Activated T-helper 2 cell treated with anti-CD3 and anti-CD28 coated beads, Interferon-gamma antibody, Interleukin-2, Interleukin-4, amounts not matched to agents 10 μg/mL and 5 μg/mL and 100 μg/mL, durations not matched to agents 14 hours and 24 hours and 36 hours (primary cell): ENCODE measurements at places on chromosomes 4 and X.

DNA sequence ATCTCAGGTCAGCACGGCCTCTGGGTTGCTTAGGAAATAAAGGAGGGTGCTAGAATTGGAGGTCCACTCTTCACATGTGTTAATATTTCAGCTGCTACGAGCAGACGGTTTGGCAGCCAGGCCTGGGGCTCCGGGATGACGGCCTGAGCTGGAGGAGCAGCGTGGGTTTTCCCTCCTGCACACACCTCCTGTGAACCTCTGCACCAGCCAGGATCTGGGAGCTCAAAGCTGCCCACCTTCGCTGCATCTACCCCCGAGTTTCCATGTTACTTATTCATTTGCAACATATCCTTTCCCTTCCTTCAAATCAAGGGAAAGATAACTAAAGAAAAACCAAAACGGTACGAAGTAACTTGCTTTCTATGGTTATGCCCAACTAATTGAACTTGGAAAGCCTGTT lies 13.6 kb downstream of the STOX2 start:
- DNase-seq, result no peak

GRCh38 chrX:47199286-47199685 lies 5.7 kb downstream of the UBA1 start:
- DNase-seq, result no peak

- no peak for DNase-seq
Measured at GRCh38 chrX:8868906-8869305, 67.7 kb upstream of the FAM9A start.

DNA sequence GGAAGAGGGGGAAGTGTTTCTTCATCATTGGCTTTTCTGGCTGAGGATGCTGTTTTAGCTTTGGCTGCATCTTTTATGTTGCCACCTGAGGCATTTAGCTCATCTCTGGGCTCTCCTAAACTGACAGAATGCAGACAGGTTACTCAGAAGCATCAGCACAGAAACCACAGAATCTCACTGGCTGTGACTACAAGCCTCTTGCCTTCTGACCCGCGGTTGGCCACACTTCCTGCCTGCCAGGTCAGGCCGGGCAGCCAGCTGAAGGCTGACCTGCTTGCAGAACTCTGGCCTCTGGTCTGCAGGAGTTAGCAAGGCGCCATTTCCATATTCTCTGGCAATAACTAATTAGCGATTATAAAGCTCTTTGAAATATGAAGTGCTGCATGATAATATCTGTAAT lies 366.5 kb downstream of the MID1IP1 start:
- DNase-seq, result peak; percentile 16

GRCh38 chrX:68409194-68409593 lies 24.1 kb downstream of the OPHN1 start:
- DNase-seq, result no peak

DNA sequence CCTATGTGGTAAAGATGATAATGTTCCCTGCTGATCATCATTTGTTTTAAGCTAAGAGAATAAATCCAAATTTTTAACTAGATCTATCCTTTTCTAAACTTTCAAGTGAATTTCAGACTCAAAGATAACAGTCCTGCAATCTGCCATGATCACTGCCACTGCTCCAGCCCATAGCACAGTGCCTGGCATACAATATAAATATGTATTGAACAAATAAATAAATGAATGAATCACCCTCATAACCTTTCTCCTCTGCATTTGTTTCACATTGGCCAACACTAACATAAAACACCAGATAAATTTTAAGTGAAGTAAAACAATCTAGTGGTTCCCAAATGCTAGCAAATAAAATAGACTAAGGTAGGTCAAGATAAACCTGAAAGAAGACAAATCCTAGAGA lies 439.0 kb downstream of the GPM6A start:
- DNase-seq, result no peak

DNA sequence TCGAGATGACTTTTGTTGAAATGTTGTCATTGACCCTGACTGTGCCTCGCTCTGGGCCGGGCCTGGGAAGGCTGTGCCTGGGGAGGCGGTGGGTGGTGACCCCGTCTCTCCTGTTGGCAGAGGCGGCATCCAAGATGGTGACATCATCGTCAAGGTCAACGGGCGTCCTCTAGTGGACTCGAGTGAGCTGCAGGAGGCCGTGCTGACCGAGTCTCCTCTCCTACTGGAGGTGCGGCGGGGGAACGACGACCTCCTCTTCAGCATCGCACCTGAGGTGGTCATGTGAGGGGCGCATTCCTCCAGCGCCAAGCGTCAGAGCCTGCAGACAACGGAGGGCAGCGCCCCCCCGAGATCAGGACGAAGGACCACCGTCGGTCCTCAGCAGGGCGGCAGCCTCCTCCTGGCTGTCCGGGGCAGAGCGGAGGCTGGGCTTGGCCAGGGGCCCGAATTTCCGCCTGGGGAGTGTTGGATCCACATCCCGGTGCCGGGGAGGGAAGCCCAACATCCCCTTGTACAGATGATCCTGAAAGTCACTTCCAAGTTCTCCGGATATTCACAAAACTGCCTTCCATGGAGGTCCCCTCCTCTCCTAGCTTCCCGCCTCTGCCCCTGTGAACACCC lies 36.4 kb downstream of the HTRA3 start:
- no peak for DNase-seq

- no peak for DNase-seq
Measured at GRCh38 chr4:101347267-101347556, at the start of gene PPP3CA. PPP3CA (minus strand) TSS chr4:101347526.

- no peak for DNase-seq
Measured at GRCh38 chr4:31351695-31352094, 631.5 kb downstream of the PCDH7 start.

GRCh38 chrX:31166416-31166815 lies 94.6 kb upstream of the FTHL17 start:
- DNase-seq, result no peak

DNA sequence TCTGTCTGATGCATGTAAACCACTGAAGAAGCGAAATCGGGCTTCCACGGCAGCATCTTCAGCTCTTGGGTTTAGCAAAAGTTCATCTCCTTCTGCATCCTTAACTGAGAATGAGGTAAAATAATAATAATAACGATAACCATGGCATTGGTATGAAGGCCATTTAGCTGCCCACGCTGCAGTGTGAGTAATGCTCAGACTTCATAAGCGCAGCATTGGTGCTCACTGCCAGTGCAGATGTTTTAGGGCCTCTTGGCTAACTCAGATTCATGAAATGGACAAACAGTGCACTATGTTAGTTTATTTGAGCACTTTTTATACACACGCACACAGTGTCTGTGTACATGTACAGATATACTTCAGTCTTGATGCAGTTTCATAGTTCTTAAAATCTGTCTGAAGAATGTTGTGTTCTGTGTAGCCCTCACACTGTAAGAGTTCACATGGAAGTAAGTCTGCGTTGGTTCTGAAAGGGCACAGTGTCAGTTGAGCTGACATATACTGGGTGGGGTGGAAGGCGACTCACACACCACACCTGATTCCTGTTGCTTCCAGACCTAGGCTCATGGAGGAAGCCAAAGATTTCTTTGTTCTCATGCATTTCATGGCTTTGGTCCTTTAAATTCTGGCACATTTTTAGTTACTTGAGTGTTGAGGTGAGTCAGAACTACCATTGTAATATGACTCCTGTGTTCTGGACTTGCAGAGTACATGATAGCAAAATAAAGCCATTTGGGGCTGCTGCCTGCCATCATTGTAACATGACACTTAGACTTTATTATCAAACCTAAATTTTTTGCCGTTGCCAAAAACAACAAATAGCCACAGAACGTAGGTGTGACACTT lies 68.7 kb downstream of the NSD2 start:
- DNase-seq, result no peak

GRCh38 chr4:6622744-6623143 lies 17.7 kb upstream of the MRFAP1 start:
- DNase-seq, result no peak

- no peak for DNase-seq
Measured at GRCh38 chrX:153921070-153921469, 5.0 kb downstream of the ARHGAP4 start.

GRCh38 chrX:28997706-28998463 lies 410.6 kb downstream of the IL1RAPL1 start:
- no peak for DNase-seq

DNA sequence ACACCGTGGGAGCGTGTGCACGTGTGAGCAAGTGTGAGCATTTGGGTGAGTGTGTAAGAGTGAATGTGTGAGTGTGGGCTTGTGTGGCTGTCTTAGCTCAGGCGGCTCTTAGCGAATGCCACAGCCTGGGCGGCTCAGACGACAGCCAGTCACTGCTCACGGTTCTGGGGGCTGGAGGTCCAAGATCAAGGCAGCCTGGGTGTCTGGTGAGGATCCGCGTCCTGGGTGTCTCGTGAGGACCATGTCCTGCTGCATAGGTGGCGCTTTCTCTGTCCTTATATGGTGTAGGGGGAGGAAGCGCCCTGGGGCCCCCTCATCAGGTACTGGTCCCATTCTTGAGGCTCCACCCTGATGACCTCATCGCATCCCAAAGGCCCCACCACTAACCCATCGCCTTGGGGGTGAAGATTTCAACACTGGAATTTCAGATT lies 4.5 kb downstream of the DOK7 start:
- DNase-seq, result no peak

DNA sequence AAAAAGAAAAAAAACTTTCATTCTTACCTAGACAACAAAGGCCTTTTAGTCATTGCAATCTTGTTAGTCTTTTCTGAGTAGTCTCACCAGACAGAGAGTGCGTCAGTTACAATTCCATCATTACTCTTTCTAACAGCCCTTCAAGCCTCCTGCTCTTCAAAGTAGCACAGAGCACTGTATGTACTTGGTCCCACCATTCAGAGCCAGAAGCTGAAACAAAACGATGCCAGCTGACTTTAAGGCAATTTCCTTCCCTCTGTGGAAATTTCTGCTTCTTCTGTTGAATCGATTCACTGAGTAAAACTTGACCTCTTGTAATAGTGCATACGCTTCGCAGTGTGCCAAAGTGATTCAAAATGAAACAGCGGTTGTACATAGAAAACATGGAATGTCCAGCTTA lies 57.7 kb upstream of the TENM3 start:
- no peak for DNase-seq
